ENCODE measurements at places on chromosomes 1 and 21.

GRCh38 chr1:240171907-240172306, 80.2 kb downstream of the FMN2 start:
- no peak for DNase-seq

- DNase-seq, result no peak
Observed at GRCh38 chr1:168974611-168975010, 131.9 kb upstream of the ATP1B1 start.

DNA sequence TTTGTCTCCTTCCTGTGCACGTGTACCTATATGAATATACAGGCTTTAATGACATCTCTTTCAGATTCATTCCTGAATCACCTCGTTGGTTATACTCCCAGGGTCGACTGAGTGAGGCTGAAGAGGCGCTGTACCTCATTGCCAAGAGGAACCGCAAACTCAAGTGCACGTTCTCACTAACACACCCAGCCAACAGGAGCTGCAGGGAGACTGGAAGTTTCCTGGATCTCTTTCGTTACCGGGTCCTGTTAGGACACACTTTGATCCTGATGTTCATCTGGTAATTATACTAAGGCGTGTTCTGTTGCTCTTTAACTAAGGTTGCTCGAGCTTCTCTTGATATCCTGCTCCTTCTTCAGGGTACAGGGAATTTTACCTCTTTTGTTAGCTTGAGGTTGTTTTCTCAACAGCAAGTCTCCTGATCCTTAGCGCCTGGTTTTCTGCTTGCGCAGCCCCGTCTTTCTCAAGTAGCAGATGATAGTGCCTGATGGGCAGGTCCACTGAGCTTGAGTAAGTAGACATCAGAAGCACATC, 55.1 kb downstream of the SLC22A15 start:
- no peak for DNase-seq

- no peak for DNase-seq
Observed at GRCh38 chr1:221663321-221663720, 78.6 kb downstream of the DUSP10 start.
